Urinary bladder (tissue), 4 donors: ENCODE measurements at places on chromosomes 4 and X. TPM values are rescaled to one million over a fixed set of nuclear protein-coding genes. Genes with fewer than 3 reads are reported as not detected.

The TMPRSS11A gene
- not detected for total RNA-seq

- no peak for DNase-seq
Observed at GRCh38 chrX:103818842-103819619, 13.0 kb downstream of the RAB9B start.

DNA sequence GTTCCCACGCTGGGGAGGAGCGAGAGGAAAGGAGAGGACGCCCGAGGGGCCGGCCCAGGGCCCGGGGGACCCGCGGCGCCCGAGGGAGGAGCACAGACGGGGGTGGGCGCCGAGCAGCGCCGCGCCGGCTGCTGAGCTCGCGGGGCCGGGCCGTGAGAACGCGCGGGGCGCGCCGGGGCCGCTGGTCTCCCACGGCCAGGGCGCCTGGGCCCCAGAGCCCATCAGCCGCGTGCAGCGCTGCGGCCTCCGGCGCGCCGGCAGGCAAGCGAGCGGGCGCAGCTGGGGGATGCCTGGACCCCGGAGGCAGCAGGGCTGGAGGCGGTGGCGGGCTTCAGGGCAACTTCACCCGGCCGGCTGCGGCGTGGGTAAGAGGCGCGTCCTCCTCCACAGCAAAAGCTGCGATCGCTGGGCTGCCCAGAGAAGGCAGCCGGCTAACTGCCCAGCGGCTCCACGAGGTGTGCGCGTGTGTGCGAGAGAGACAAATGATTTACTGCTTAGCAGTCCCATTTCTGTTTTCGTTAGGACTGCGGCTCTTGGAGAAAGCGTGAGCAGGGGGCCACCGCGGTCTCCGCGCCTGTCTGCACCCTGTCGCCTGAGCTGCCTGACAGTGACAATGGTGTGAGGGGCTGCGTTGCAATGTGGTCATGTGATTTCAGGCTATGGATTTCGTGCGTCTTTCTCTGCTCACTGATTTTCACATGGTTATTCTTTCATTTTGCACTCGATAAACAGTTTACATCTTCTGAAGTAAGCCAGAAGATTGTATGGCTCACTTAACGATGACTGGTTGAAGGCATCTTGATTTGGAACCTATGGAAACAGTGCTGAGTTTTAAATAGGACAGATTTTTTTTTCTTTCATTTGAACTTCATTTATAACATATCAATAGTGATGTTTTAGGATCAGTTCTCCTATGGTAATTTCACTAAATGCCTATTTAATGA, 1.2 kb downstream of the GUCY1A1 start:
- no peak for DNase-seq

DNA sequence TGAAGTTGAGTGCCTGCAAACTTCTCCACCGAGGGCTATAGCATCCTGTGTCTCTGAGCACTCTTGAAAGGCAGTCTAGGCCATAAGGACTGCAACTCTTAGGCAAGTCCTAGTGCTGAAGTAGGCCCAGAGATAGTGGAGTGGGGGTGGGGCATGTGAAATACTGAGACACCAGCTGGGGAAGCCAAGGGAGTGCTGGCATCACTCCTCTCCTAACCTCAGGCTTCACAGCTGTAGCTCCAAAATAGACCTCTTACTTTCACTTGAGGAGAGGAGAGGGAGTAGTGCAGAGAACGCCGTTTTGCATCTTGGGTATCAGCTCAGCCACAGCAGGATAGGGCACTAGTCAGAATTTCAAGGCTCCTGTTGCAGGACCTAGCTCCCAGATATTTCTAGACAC, 56.2 kb upstream of the CYSLTR1 start:
- no peak for DNase-seq

- no peak for DNase-seq
Observed at GRCh38 chrX:47198026-47198686, 4.5 kb downstream of the UBA1 start.

GRCh38 chrX:39253551-39253950, 452.3 kb downstream of the MID1IP1 start:
- no peak for DNase-seq

- no peak for DNase-seq
Observed at GRCh38 chrX:129641941-129642340, 12.8 kb downstream of the APLN start.

The NDP gene
- total RNA-seq = 2.5 TPM

The IGSF1 gene
- total RNA-seq = 0.63 TPM

- DNase-seq = peak; percentile 46
Observed at GRCh38 chr4:151035328-151035727, 20.2 kb upstream of the LRBA start.

The CCKAR gene
- total RNA-seq = 0.26 TPM

DNA sequence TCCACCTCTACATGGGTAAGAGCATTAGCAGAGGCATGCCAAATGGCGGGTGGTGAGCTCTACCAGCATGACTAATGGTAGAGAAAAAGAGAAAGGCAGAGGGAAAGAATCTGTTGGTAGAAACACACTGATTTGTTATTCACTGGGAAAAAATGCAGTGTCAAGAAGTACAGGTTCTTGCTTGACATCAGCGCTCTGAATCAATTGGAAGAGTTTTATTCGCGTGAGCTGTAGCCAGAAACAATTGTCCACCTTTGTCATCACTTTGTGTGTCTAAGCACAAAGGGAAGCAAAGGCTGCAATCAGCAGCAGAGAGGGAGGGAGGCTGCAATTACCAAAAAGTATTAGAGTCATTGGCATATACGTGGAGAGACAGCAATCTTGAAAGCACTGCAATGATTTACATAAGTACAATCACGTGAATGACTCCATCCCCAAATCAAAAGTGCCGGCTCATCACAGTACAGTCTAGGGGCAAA, 67.7 kb upstream of the HS3ST1 start:
- DNase-seq = no peak

The DMRTC1B gene
- not detected for total RNA-seq

DNA sequence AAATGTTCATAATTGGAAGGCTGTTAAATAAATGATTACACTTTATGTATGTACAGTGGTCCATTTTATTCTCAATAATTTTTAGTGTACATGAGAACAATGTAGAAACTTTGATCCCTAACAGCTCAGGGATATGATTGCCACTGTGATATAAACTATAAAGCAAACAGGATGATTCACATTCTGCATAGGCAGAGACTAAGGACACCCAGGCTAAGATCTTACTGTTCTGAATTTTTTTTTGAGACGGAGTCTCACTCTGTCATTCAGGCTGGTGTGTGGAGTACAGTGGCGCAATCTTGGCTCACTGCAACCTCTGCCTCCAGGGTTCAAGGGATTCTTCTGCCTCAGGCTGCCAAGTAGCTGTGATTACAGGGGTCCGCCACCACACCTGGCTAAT, 186.6 kb downstream of the PDGFC start:
- DNase-seq = no peak

DNA sequence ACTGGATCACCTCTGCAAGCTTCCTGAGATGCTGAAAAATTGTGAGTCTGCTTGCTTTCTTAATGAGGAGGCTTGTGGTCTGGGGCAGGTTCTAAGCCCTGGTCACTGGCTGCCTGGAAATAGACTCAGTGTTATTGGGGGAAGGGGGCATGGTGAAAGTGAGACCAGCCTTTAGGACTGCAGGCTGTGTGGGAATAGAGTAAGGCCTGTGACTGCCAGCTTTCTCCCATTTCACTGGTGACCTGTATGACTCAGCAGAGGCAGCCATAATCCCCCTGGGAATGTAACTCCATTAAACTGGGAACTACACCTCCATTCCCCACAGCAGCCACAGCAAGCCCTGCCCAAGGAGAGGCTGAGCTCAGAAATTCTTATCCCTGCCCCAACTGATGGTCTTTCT, 55.9 kb upstream of the IL15 start:
- no peak for DNase-seq

The MAGEB2 gene
- not detected for total RNA-seq
